ENCODE measurements at places on chromosomes 16 and 17.

GRCh38 chr16:85952197-85952596, 53.2 kb downstream of the IRF8 start:
- DNase-seq, result no peak

- DNase-seq, result no peak
These were observed 139.5 kb downstream of the CYLD start for GRCh38 chr16:50881331-50881830.

- no peak for DNase-seq
These were observed 13.1 kb upstream of the LASP1NB start for GRCh38 chr17:38912221-38912813.

DNA sequence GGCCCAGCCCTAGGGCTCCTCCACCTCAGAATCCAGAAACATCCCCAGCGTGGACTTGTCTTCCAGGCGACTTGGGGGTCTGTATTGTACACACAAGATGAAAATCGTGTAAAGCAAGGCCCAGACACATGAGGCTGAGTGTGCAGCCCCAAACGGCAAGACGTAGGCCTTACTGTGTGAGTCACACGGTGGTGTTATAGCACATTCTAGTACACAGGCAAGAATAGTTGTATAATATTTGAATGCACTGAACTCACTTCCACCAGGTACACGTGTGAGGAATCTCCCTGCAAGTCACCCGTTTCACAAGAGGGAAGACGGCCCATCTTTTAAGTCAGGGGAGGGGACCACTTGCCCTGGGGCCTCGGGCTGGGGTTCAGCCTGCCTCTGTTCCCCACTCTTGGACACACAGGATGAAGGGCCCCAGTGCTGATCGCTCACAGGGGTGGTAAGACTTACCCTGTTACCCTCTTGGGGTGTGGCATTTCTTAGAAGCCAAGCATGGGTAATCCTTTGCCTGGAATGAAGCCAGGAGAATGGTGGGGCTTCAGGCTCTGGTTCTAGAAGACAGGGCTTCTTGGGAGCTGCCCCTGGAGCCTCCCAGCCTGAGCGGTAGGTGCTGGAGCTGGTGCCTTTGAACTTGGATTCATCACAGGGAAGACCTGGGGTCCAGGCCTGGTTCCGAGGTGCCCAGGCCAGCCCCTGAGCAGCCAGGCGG, 71.3 kb downstream of the SREBF1 start:
- DNase-seq, result no peak

DNA sequence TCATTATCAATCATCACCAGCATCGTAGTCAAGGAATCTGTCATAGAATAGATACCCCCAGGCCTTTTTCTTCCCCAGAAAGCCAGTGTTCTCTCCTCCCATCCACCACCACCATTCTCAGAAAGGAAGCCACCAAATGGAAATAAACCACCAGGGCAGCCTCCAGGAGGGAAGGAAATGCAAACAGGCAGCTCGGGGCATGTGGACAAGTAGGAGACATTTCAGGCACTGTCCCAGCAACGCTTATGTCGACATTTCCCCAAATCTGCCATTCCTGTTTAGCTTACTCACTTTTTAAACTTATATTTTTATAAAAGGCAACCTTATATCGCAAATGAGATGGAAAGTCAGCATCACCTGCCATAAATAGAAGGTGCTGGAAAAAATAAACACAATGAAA, 15.8 kb downstream of the EMP2 start:
- no peak for DNase-seq

- DNase-seq, result peak; percentile 21
These were observed 631 bp downstream of the TRAF7 start for GRCh38 chr16:2155977-2156848.

DNA sequence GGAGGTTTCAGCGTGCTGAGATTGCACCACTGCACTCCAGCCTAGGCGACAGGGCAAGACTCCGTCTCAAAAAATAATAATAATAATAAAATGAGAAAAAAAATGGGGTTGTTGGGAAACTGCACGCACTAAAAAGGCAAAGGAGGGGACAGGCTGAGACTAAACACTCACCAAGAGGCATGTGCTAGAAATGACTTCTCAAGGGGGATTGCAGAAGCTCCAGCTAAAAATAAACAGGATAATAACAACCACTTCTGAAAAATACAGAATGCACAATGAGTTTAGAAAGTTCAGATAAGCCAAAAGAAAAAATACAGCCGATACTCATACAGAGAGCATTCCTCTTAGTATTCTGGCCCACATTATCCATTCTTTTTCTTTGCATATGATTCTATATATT, 15.1 kb upstream of the TIMP2 start:
- DNase-seq, result no peak

- no peak for DNase-seq
These were observed 52.3 kb upstream of the ADCY7 start for GRCh38 chr16:50213939-50214519.

GRCh38 chr16:85583491-85584181, 29.5 kb upstream of the GSE1 start:
- no peak for DNase-seq

GRCh38 chr16:12188935-12189249, 212.4 kb downstream of the SNX29 start:
- DNase-seq, result no peak

DNA sequence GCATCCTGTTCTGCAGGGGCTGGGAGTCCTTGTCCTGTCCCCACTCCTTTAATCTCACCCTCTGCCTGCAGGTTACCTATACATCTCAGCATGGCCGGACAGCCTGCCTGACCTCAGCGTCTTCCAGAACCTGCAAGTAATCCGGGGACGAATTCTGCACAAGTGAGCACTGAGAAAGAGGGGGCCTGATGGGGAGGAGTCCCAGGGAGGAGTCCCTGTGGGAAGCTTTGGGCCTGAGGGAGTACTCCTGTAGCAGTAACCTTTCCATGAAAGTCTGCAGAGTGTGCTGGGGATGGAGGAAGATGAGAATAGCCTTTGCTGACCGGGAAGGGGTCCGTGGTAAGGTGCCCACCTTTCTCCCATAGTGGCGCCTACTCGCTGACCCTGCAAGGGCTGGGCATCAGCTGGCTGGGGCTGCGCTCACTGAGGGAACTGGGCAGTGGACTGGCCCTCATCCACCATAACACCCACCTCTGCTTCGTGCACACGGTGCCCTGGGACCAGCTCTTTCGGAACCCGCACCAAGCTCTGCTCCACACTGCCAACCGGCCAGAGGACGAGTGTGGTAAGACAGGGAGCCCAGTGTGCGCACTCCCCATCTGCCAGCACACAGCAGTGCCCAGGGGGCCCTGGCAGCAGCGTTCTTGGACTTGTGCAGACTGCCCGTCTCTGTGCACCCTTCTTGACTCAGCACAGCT, 14.8 kb downstream of the MIEN1 start:
- no peak for DNase-seq

- no peak for DNase-seq
These were observed 232.8 kb downstream of the BCAS3 start for GRCh38 chr17:60910415-60910814.

DNA sequence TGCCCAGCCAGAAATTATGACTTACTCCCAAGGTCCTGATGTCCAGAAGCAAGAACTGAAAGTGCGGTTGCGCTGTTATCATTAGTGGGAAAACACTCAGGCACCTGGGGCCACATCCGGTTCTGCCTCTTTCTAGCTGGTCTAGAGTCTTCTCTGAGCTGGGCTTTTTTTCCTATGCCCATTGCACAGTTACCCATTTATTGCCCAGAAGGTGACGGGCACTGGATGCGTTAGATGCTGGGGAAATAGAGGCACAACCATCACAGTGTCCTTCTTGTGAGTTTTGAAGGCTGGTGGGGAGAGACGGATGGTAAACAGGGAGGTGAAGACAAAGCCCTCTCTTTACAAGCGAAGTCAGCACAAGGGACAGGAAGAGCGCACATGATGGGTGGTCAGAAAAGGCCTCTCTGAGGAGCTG, 37.7 kb downstream of the PLCG2 start:
- DNase-seq, result no peak

DNA sequence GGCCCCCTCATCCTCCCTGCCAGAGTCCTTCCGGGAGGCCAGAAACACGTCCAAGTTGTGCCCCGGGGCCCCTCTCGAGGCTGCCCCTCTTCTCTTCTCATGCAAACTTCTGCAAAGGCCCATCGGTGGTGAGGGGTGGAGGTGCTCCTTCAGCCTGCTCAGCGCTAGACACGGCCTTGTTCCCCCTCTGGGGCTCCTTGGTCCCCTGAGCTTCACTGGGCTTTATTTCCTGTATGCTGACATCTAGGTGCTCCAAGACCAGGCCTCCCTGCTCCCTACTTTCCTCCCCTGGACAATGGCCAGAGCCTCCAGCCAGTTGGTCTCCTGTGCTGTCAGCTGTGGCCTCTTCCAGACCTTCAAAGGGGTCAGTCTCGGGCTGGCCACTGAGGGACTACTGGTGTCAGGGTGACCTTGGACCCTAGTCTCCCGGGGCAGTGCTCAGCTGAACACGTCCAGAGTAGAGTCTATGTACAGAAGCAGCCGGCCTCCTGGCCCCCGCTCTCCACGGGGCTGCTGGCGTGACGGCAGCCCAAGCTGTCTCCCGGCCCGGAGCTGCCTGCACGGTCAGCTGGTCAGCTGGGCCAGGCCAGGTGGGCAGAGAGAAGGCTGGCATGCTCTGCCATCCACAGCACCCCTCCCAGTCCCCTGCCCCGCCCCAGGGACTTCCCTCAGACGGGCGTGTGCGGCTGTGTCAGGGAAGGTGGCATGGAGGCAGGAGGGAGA, 1.7 kb upstream of the PRR35 start:
- no peak for DNase-seq

DNA sequence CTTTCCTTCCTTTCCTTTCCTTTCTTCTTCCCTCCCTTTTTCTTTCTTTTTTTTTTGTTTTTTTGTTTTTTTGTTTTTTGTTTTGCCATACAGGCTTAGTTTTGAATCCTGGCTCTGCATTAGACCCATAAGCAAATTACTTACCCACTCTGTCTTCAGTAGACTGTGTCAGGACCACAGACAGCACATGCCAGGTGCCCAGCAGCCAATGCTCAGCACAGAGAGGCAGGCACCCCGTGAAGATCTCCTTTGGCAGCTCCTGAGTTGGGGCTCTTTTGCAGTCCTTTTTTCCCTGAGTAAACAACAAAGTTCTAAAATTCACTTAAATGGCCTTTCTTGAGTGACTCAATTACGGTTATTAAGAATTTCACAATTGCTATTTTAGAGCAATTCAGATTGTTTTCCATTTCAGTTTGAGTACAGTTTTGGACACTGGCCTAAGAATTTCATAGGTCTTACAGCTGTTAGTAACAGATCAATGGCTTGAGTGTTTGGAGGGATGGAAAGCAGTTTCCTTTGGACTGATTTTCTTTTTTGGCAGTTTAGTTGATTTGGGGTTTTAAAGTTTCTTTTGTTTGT, 26.2 kb upstream of the SLC5A11 start:
- DNase-seq, result no peak

- peak; percentile 66 for DNase-seq
These were observed 184.8 kb upstream of the GSE1 start for GRCh38 chr16:85428168-85428898.

DNA sequence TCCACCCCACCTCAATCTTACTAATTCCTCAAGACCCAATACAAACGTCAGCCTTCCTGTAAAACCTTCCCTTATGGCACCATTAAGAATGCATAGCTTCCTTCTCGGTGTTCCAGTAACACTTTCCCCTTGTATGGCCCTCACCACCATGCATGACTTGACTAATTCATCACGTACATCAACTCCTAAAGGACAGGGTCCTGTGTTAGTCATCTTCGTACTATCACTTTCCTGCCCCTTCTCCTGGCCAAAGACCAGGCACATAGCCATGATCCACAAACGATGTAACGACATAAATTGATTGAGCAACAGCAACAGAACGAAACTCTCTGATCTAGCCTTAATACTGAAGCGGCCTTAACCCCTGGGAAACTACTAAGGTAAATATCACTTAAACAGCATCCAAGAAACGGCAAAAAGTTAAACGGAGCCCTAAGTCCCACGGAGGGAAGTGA, 612 bp downstream of the PSMD12 start:
- peak; percentile 37 for DNase-seq

DNA sequence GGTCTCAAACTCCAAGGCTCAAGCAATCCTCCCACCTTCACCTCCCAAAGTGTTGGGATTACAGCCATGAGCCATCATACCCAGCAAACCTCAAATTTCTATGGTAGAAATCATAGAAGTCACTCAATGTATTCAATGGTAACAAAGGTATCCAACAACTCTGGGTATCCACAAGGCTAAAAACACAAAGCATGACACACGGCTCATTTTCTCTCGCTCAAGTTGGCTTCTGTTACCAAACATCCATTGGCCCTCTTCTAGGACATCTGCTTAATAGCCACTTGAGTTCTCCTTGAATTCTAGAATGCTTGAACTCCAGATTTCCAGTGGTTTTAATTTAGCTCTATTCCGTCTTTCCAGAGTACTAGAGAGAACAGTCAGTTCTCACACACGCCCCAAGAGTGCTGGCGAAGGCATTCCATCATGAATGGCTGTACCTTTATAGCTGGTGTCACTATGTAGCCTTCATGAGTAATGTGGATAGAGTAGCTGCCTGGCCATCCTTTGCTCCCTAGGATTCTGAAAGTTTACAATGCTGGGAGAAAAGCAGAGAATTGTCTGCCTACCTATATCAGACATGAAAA, 42.6 kb downstream of the SPAG9 start:
- DNase-seq, result no peak

DNA sequence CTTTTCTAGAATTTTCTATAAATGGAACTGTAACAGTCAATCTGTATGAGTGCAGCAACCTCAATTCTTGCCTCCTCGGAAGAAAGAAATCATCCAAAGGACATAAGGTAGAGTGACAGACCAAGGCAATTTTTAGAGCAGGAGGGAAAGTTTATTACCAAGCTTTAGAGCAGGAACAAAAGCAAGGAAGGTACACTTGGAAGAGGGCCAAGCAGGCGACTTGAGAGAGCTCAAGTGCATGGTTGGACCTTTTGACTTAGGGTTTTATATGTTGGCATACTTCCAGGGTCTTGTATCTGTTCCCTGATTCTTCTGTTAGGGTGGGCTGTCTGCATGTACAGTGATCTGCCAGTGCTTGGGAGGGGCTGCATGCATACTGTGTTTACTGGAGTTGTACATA, 50.3 kb downstream of the SCNN1G start:
- DNase-seq, result no peak

GRCh38 chr17:40791111-40791510, 8.6 kb downstream of the KRT28 start:
- no peak for DNase-seq

DNA sequence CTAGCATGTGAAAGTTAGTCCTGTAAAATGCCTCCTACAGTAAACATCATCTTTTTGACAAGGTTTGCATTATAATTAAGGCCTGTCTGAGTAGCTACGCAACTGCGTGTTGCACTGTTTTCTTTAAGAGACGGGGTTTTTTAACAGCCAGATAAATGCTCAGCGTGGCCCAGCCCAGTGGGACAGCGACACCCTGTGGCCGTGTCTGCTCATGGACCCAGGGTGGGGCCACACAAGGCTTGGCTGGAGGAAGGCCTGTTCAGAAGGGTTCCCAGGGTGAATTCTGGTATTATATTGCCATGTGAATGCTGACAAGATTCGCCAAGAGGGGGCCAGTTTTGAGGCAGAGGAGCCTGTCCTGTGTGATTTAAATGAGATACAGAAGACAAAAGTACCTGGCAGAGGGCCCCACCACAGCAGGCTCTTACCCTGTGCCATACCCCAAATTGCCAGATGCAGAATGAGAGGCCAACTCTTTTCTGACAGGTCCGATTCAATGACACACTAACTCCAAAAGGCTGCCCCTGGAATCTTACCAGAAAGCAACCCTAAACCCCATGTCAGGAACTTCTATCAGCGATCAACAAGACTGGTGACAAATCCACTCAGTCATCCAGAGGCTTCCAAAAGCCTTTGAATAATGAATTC, 65.9 kb upstream of the IRX6 start:
- DNase-seq, result peak; percentile 24

- no peak for DNase-seq
These were observed 8.1 kb downstream of the METTL16 start for GRCh38 chr17:2503627-2504026.
